ENCODE measurements at places on chromosomes 5 and 9.

DNA sequence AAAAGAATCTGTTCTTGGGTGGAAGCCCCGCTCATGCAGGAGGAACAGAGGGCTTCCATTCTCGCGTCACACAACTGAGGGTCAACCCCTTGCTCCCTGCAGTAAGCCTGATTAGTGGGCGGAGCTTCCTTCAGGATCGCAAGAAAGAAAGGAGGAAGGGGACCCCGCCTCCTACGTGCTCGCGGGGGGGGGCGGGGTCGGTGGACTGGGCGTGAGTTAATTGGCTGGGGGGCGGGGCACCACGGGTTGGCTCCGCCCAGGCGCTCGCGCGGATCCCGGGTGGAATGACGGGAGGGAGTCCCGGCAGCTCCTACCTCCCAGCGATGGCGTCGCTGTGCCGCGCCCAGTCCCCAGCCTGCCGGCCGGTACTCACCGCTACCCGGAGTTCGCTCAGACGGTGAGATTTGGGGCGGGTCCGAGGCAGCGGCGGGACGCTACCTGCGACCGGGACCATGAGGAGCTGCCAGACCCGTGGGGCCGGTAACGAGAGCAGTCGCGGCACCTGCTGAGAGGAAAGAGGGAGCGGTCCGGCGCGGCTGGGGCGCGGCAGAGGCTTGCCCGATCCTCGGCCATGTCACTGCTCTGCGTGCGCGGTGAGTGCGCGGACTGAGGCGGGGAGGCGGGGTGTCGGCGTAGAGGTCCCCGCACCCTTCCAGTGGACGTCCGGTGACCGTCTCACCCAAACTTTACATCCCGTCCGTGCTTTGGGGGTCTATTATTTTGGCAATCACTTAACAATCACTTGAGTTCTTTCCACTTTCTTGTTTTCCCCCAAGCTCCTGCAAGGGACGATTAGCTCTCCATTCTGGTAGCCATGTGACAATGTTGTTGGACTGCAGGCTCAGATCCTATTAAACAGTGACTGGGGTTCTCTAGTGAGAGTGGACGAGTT lies at the start of gene UNC13B:
TSS of gene UNC13B (plus strand) at position 297 of the 892 bp plus-strand sequence. CDS start at position 572, 275 bp downstream.
- peak; percentile 67 for DNase-seq

- DNase-seq = no peak
Observed at GRCh38 chr5:13987843-13988464, 43.5 kb upstream of the DNAH5 start.

DNA sequence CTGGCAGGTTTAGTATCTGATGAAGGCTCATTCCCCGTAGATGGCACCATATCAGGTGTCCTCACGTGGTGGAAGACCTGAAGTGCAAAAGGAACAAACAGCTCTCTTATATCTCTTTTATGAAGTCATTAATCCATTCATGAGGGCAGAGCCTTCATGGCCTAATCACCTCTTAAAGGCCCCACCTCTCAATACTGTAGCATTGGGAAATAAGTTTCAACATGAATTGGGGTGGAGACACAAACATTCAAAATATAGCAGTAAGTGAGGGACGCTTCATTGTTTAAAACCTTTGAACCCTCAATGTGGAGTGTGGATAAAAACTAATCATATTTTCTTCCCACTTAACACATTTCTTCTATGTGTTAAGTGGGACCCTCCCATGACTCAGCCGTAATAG lies 489.4 kb upstream of the WWC1 start:
- no peak for DNase-seq

DNA sequence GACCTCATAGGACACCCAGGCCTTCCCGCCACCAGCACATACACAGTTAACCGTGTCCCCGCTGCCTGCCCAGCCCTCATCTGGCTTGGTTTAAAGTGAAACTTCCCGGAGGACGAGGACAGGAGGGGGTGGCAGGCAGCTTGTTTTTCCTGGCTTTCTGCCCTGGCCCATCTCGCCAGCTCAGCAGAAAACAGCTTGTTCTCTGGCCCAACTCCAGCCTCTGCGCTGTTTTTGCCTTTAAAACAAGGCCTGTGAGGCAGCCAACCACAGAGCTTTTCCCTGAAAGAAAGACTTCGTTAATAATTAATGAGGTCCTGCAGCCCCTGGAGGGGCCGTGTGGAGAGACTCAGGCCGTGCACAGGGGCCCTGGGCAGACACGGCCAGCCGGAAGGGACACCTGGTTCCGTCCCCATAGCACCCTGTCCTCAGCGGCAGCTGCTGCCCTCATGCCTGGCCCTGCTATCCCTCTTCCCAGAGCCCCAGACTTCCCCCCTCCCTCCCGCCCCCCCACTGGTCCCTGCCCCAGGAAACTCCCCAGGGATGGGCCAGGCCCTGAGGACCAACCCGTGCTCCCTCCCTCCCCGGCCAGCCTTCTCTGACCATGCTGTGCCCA lies 108.7 kb downstream of the RXRA start:
- DNase-seq = peak; percentile 94

DNA sequence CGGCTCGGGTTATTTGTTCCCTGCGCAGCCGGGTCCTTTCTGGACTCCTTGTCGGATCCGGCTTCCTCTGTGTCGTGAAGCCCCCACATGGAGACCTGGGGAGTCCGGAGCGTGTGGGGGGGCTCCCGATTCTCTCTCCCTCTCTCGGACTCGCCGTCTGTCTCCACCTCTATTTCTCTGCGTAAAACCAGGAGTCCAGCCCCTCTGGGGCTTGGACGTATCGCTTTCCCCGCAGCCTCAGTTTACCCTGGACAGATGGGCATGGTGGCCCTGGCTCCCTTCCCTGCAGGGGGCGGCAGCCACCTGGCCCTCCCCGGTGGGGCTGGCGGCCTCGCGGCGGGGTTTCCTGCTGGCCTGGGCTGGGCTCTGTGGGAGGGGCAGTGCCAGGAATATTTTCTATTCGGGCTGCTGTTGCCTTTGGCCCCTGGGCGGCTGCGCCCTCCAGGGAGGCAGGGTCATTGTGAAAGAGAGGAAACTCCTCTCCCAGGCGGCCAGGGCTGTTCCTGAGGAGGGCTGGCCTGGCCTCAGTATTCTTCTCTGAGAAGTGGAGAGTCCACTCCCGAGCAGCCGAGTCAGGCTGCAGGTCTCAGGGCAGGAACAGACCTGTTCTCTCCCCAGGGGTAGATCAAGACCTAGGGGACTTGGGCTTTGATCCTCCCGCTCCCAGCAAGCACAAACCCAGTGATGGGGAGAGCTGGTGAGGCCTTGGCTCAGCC lies 665 bp downstream of the ASS1 start:
- no peak for DNase-seq

GRCh38 chr9:89593727-89594427 lies 10.9 kb upstream of the GADD45G start:
- no peak for DNase-seq

GRCh38 chr9:117242082-117242481 lies 172.8 kb downstream of the ASTN2 start:
- no peak for DNase-seq

GRCh38 chr9:130432362-130432761 lies 12.4 kb upstream of the ASS1 start:
- DNase-seq = no peak

DNA sequence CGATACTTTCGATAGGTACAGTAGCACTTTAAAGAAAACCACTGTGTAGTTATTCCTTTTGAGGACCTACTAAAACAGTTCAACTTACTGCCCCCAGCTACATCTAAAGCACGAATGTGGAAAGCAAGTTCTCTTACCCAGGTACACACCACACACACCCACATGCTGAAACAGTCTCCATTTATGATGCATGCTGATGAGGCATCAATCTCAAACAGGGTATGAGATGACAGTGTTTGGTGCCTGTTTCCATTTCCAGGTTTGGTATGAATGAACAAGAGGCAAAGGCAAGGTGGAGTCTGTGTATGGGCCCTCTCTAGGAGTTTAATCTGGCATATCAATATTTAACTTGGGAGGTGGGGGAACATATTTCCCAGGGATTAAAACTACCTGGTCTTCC lies 13.9 kb downstream of the HMGXB3 start:
- DNase-seq = no peak

DNA sequence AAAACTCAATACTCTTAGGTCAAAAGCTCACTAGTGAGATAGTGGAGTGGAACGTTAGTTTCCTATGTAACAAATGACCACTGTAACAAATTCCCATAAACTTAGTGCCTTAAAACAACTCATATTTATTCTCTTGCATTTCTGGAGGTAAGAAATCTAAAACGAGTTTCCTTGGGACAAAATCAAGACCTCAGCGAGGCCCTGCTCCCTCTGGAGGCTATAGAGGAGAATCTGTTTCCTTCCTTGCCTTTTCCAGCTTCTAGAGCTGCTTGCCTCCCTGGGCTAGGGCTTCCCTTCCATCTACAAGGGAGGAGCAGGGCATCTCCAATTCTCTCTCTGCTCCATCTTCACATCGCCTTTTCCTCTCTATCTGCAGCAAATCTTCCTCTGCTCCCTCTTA lies 32.0 kb downstream of the SEMA5A start:
- DNase-seq = no peak

DNA sequence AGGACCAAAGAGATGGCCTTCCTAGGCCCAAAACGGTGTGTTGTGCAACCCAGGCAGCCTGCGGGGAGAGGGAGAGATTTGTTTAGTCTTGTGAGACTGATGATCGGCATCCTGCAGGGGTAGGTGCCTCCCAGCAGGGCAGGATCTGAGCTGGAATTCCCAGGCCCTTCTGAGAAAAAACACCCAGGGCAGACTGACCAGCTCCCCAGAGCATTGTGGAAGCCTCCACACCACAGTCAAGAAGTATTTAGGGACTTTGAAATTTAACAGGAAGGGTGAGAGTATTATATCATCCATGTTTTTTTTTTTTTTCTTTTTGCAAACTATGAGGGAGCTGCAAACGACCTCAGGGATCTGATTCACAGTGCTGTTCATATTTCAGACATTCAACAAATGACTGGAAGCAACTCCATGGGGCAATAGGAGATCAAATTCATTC lies 104.5 kb upstream of the LHFPL2 start:
- no peak for DNase-seq

- DNase-seq = no peak
Observed at GRCh38 chr5:111743988-111744387, 13.0 kb downstream of the NREP start.

DNA sequence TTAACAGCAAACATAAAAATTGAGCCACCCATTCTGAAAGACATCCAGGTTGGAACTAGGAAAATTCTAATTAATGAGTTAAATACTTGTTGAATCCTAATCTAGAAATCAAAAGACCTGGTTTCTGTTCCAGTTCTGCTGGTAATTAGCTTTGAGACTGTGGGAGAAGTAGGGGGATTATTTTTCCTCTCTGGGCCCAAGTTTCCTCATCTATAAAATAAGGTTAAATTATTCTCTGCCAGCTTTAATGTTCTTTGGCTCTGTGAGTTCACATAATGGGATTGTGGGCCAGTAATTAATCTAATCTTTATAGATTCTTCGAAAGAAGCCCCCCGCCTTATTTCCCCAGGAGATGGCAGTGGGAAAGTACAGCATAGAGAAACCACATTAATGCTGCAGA lies 104.6 kb downstream of the ENC1 start:
- no peak for DNase-seq

DNA sequence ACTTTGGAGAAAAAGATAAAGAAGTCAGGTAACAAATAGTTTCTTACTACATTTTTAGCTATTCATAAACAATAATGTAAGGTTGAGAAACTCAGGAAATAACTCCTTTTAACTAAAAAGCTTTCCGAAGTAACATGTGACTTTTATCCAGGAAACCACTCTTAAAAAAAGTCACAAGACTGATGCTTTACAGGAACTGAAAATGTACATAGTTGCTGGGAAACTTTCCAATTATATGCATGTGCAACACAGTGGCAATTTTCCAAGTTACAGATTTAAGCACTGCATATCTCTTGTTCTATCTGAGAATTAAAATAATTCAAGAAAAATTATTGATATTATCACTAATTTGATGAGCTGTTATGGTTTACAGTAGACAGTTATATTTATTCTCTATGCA lies 105.2 kb downstream of the CDH10 start:
- DNase-seq = no peak

- no peak for DNase-seq
Observed at GRCh38 chr5:175617447-175617846, 40.4 kb upstream of the HRH2 start.

DNA sequence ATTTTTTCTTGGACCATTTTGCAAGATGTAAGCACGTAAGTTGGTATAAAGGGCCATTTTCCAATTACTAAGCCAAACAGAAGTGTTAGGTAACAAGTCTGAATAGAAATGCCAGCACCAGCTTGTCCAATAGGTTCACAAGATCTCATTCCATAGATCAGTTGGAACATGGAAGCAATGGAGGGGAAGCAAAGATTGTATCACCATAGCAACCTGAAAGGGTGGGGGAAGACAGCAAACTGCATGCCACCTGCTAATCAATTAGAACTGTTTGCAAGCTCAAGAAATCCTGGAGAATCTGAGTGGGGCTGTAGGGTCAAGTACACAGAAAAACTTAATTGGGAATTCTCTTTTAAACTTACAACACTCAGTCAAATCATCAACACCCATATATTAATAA lies 264.9 kb upstream of the EFNA5 start:
- DNase-seq = no peak

DNA sequence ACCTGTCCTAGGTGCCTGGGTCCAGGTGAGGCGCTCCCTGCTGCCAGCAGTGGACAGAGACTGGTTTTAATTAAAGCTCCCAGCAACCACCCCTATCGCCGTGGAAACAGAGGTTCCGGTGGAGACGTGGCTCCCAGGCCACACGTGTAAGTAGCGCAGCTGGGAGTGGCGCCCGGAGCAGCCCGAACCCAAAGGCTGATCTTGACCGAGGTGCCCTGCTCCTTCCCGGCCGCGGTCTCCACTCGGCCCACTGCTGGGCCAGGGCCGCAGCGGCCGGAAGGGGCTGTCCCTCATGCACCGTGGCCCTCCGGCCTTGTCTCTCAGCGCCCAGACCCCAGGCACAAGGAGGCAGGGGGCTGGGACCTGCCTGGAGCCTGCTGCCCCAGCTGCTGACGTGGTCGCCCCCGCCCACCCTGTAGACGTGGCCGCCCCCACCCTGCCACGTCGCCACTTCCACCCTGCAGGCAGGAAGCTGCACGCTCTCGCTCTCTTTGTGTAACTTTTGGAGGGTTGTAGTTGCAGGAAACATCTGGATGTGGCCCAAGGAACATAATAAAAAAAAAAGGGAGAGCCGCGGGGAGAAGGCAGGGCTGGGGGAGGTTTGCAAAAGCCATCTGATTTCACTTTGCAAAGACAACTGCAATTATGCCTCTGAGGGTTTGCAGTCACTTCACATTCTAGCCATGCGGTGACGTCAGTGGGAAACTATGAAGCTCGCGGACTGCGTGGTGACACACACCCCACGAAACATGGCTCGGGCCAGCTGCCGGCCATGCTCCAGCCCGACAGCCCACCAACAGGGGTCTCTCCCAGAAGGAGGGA lies 129.9 kb downstream of the RXRA start:
- DNase-seq = peak; percentile 76

Data from kidney epithelial cell (primary cell).